Airway epithelial cell (primary cell): ENCODE measurements at places on chromosomes 13 and 19. TPM values are rescaled to one million over a fixed set of nuclear protein-coding genes. Genes with fewer than 3 reads are reported as not detected.

The STARD13 gene
- 3.0 and 4.1 TPM in 2 replicates for total RNA-seq

The KPNA3 gene
- total RNA-seq = 18.6 and 28.4 TPM in 2 replicates

The SPTBN4 gene
- total RNA-seq = 0.07 and 0.28 TPM in 2 replicates

The RAB3A gene
- total RNA-seq = 1.4 TPM in 2 replicates

The ZNF772 gene
- total RNA-seq = 6.4 and 11.4 TPM in 2 replicates

The CGB1 gene
- total RNA-seq = 2.4 TPM in 1 of 2 replicates, not detected in the other

The WDR88 gene
- not detected in 2 replicates for total RNA-seq

The PSG7 gene
- total RNA-seq = not detected in 2 replicates

The SIGLEC12 gene
- total RNA-seq = not detected in 2 replicates

The B3GNT3 gene
- 11.3 and 15.7 TPM in 2 replicates for total RNA-seq

The EEF1AKMT1 gene
- total RNA-seq = 12.8 and 19.9 TPM in 2 replicates

The GIPR gene
- 1.2 and 3.7 TPM in 2 replicates for total RNA-seq

The ATP4A gene
- not detected in 2 replicates for total RNA-seq

The ZNF791 gene
- total RNA-seq = 9.0 and 9.2 TPM in 2 replicates

The TRPM4 gene
- 19.6 and 20.2 TPM in 2 replicates for total RNA-seq

The ERVV-1 gene
- total RNA-seq = not detected in 2 replicates

The ZNF160 gene
- 7.3 and 12.7 TPM in 2 replicates for total RNA-seq

The IGFLR1 gene
- total RNA-seq = 6.3 and 6.7 TPM in 2 replicates

The TEKTIP1 gene
- total RNA-seq = not detected in 2 replicates

The GJB2 gene
- 576 and 669 TPM in 2 replicates for total RNA-seq

The NOTCH3 gene
- 106 and 116 TPM in 2 replicates for total RNA-seq

The SHANK1 gene
- total RNA-seq = 0.35 TPM in 1 of 2 replicates, not detected in the other

The FLT3LG gene
- total RNA-seq = 0.46 and 0.49 TPM in 2 replicates

The C19orf81 gene
- total RNA-seq = not detected in 2 replicates

The ERICH6B gene
- not detected in 2 replicates for total RNA-seq

The ERICH4 gene
- not detected in 2 replicates for total RNA-seq

The CRLF1 gene
- total RNA-seq = 1.2 and 2.4 TPM in 2 replicates

The ZNF667 gene
- 1.4 and 2.2 TPM in 2 replicates for total RNA-seq

The MADCAM1 gene
- 0.14 TPM in 1 of 2 replicates, not detected in the other for total RNA-seq

The NAA16 gene
- total RNA-seq = 3.9 and 7.9 TPM in 2 replicates

The ZNF557 gene
- 2.2 and 6.4 TPM in 2 replicates for total RNA-seq

The FPR3 gene
- not detected in 2 replicates for total RNA-seq

The TEX29 gene
- not detected in 2 replicates for total RNA-seq

The FCHO1 gene
- 4.1 and 6.6 TPM in 2 replicates for total RNA-seq

The CGB8 gene
- 0.37 TPM in 1 of 2 replicates, not detected in the other for total RNA-seq

The PLPPR3 gene
- total RNA-seq = 0.56 TPM in 2 replicates

The ERF gene
- total RNA-seq = 53.3 and 97.8 TPM in 2 replicates

The MAP4K1 gene
- 0.09 TPM in 1 of 2 replicates, not detected in the other for total RNA-seq

The CGB3 gene
- total RNA-seq = not detected in 2 replicates

The FXYD5 gene
- total RNA-seq = 80.3 and 113 TPM in 2 replicates

The TNNT1 gene
- 12.3 and 18.7 TPM in 2 replicates for total RNA-seq

The TINCR gene
- total RNA-seq = 14.8 and 16.9 TPM in 2 replicates

The COL4A2 gene
- total RNA-seq = 154 and 175 TPM in 2 replicates

The DENND1C gene
- total RNA-seq = 0.05 and 0.14 TPM in 2 replicates

The ARRDC5 gene
- not detected in 2 replicates for total RNA-seq

The CIC gene
- total RNA-seq = 45.3 and 65.0 TPM in 2 replicates

The LILRB1 gene
- total RNA-seq = not detected in 2 replicates

The ZNF808 gene
- 3.8 and 4.7 TPM in 2 replicates for total RNA-seq

The TMEM86B gene
- total RNA-seq = 1.1 and 2.4 TPM in 2 replicates

The PLK5 gene
- 0.05 TPM in 1 of 2 replicates, not detected in the other for total RNA-seq

The DCT gene
- not detected in 2 replicates for total RNA-seq

The GDF15 gene
- total RNA-seq = 19.5 and 29.4 TPM in 2 replicates

The APOC4 gene
- total RNA-seq = not detected in 2 replicates

The KLK12 gene
- total RNA-seq = 30.3 and 33.1 TPM in 2 replicates

The GFY gene
- not detected in 2 replicates for total RNA-seq

The LGALS4 gene
- 0.35 TPM in 1 of 2 replicates, not detected in the other for total RNA-seq

The BST2 gene
- total RNA-seq = not detected in 2 replicates

The LILRA1 gene
- not detected in 2 replicates for total RNA-seq
